ENCODE measurements at places on chromosomes 5 and 9.

GRCh38 chr5:152505442-152506042 lies 100.5 kb upstream of the NMUR2 start:
- DNase-seq: peak; percentile 49

DNA sequence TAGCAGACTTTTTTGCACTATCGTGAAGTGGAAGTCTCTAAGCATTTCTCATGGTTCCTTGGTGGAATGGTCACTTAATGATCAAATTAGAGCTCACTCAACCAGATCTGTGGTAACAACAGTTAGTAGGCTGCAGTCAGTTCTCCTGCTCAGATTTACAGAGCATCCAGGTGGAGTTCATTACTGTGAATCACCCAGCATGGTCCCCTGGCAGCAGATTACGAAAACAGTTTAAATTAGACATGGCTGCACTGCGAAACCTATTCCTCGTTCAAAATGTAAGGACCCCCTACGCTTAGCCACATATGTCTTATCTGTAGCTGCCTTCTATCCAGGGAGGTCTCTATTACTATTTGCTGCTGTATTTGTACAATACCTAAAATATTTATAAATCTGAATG lies 823.6 kb upstream of the ARRDC3 start:
- no peak for DNase-seq

DNA sequence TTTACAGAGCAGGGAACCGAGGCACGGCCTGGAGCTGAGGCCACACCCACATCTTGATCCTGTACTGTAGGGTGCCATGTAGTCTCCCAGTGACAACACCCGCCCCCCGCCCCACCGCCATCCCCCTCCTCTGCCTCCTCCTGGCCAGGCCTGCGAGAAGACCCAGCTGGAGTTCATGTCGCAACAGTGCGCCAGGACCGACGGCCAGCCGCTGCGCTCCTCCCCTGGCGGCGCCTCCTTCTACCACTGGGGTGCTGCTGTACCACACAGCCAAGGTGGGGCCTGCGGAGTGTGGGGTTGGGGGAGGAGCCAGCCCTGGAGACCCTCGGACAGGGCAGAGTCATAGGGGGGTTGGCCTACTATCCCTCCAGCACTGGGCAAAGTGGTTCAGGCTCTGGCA lies 14.5 kb downstream of the ADAMTS13 start:
- no peak for DNase-seq

GRCh38 chr5:109590799-109591198 lies 98.9 kb upstream of the MAN2A1 start:
- no peak for DNase-seq

GRCh38 chr9:89801742-89802670 lies 197.2 kb downstream of the GADD45G start:
- DNase-seq: no peak

GRCh38 chr9:120829650-120830049 lies 13.1 kb downstream of the PSMD5 start:
- DNase-seq: no peak

DNA sequence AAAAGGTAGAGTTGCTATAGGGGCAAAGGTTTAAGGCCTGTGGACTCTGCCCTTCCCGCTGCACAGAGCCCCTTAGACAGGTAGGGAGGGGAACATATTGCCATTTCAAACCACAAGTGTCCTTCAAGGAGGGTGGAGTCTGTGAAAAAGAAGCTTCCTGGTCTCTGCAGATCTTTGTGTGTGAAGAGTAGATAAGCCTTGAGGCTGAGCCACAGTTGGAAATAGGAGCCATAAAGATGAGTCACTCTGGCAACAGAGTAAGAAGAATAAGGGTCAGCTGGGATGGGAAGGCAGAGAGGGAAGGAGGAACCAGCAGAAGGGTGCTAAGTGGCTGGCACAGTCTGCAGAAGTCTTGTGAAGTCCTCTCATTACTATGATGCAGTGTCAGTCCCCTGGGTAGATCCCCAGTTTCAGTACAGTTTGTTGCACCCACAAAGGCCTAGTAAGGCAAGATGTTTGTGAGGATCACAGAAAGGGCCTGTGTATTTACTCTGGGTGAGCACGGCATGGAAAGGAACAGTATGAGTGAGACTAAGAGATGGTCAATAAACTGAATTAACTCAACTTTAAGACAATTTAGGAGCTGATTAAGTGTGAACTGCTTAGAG lies 18.1 kb downstream of the GRXCR2 start:
- no peak for DNase-seq

GRCh38 chr9:75990576-75991304 lies 100.3 kb downstream of the PCSK5 start:
- DNase-seq: no peak

DNA sequence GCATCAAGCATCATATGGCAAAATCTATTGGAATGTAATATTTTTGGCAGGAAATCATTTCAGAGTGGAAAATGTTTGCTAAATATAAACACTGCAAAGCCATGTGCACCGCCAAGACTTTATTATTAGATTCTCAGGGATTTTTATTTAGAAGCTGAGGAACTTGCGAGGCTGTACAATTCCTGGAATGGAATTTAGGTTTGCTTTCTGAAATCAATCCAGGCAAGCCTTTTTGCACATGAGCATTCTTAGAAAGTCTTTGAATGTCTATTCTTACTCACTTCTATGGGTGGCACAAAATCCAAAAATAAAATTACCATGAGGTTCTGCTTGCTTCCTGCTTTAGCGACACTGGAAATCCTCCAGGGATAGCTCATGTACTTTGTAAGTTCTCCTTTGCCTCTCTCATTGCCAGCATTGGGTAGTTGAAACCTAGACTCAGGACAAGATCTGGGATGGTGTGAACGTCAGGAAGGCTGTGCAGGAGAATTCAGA lies 71.5 kb upstream of the PALM2AKAP2 start:
- DNase-seq: no peak

DNA sequence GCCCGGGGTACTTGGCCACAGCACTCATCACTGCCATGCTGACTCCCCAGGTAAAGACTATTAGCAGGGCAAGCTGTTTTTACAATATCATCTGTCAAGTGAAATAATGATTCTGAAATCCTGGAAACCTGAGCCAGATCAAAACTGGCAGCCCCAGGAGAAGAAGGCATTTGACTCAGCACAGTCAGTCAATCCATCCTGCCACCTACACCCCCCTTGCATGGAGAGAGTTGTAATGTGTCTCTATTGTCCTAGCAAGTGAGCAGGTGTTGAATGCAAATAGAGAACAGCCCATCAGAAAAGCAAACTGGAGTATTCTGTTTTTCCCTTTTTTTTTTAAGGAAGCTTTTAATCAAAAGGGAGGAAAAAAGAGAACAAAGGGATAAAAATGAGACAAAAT lies 291.2 kb downstream of the BRINP1 start:
- no peak for DNase-seq

DNA sequence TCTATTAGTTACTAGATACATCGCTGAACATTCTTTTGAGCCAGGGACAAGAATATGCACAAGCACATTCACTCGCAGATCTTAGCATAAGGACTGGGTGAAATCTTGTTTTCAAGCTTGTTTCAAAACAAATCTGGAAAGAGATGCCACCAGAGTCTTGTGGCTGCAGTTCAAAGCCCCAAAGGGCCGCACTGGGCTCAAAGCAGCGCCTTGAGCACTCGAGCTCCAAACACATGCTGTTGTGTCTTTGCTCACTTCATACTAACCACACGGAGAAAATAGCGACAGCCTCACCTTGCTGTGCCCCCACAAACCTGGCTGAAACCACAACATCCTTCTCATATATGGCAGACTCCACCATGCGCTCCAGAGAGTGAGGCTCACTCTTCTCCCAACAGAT lies 34.2 kb upstream of the IL7R start:
- DNase-seq: no peak

- DNase-seq: no peak
Observed at GRCh38 chr5:23727271-23727670, 219.9 kb downstream of the PRDM9 start.

DNA sequence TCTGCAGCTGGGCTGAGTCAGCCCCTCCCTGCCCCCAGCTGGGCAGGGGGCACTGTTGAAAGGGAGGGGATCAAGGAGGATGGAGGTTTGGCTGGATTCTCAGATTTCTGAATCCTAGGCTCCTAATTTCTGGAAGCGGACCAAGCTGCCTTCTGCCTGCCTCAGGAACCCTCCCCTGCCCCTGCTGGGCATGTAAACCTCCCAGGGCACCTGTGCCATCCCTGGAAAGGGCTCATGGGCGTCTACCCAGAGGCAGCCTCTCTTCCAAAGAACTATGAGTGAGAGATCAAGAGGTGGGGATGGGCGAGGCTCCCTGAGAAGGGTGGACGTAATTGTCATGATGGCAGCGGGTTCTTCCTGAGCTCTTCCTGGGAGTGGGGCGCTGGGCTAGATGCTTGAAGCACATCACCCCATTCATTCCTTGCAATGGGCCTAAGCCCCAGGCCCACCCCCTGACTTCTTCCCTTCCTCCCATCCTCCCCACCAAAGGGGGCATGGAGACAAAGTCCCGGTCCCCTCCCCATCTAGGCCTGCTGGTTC lies 21.6 kb downstream of the CSF1R start:
- no peak for DNase-seq

DNA sequence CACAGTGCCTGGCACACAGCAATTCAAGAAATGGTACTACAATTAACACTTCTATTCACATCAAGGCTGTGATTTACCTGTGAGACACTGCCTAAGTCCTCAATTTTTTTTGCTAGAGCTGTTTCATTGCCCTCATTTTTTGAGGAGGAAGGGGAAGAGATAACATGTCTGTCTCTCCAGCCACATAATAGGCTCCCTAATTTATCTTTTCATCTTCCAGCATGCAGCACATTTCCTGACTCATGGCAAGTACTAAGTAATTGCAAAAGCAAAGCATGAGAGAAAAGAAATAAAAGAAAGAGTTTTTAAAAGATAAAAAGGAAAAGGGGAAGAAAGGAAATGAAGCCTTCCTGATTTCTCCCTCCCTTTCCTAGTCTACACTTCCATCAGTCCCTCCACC lies 26.9 kb upstream of the RNF38 start:
- DNase-seq: no peak

DNA sequence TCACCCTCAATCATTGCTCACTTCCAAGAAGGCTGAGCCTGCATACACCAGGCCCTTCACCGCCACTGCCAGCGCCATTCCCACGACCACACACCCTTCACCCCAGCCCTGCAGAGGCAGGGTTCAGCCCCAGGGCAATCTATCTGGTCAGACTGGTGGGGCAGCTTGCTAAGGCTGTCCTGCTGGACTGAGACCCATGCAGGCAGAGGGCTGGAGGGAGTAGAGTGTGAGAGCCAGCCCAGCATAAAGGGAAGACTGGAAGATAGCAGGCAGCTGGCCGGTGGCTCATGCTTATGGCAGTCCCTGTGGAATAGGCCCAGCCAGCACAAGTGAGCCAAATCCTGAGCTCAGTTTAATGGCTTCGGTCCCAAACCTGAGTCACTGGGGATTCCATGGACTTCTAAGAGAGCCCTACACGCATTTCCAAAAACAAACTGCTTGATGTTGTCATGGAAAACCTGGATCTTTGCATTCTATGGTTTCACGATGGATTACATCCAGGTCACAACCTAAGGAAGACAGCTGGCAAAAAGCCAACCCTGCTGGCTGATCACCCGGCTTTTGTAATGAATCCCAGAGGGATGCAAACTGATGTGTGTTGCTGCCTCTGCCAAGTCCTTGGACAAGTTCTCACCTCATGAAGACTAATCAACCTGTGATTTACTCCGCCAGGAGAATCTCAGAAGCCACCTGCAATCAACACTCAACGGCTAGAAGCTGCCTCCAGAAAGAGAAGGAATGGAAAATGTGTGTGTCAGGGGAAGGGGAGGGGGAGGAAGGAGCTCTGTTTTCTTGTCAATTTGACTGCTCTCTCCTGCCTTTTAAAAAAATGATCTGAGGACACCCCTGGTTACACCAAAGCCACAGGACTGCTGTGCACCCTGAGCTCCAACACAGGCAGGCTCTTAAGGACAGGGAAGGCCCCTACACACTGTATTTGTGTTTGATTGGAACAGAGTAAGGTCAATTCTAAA lies 143.6 kb downstream of the LHFPL2 start:
- DNase-seq: peak; percentile 70

GRCh38 chr5:56908942-56909293 lies 478 bp upstream of the SETD9 start:
- no peak for DNase-seq

GRCh38 chr9:32748013-32748412 lies 35.3 kb upstream of the TMEM215 start:
- DNase-seq: no peak

All from left kidney (tissue), 8 donors.